ENCODE measurements at places on chromosomes 5 and 9. TPM values are rescaled to one million over a fixed set of nuclear protein-coding genes. Genes with fewer than 3 reads are reported as not detected.

DNA sequence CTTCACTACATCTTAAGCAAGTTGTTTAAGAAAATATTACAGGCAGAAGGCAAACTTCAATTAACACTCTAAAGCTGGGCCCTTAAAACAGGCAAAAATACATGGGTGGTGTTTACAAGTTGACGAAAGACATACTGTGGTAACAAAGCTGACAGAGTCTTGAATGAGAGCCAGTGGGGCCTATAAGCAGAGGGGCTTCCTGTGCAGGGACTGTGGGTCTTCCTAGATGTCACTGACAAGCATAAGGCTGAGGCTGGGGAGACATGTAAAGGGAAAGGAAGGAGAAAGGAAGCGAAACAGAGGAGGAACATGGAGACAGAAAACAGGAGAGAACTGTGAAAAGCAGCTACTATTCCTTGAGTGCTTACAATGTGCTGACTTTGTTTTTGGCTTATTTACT lies 308.0 kb upstream of the RPS23 start:
- DNase-seq, result peak; percentile 16

DNA sequence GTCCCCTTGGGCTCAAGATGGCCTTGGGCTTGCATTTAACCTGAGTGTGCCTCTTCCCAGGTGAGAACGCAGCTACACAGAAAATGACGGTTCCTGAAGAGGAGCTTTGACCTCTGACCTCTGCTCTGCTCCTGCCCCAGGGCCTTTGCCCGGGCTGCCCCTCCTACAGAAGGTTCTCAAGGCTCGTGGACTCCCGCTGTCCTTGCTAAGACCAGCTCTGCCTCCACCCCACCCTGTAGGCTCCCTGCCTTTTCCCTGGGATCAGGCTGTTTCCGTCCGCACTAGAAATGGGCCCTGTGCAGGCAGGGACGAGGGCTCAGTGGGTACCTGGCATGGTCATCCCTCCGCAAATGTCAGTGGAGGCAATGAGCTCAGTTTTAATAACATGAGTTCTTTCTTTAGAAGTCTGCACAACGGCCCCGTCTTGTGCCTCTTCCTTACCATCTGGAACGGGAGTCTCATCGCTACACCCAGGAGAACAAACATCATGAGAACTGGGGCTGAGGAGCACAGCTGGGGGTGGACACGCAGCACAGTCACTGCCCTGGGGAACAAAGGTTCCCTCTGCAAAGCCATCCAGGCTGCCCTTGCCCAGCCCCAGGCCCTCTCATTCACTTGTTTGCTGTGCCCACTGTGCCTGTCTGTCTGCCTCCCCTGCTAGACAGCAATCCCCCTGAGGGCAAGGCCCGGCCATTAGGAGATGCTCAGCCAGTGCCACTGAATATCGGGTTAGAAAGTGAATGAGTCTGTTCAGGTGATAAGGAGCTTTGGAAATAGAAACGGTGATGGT lies 26.7 kb upstream of the LPCAT1 start:
- no peak for DNase-seq

SCGB3A2 gene
- polyA plus RNA-seq, result 70.6 TPM

FAM221B gene
- 0.26 TPM for polyA plus RNA-seq

GRCh38 chr5:39948341-39948740 lies 523.6 kb upstream of the DAB2 start:
- no peak for DNase-seq

TLR4 gene
- polyA plus RNA-seq, result 0.33 TPM

RANBP17 gene
- 11.7 TPM for polyA plus RNA-seq

KLHL3 gene
- 1.4 TPM for polyA plus RNA-seq

SLC22A4 gene
- polyA plus RNA-seq, result 3.3 TPM

Data from hepatocyte (in vitro differentiated cells).